Calu3 (cell line): ENCODE measurements at places on chromosomes 2 and 18. TPM values are rescaled to one million over a fixed set of nuclear protein-coding genes. Genes with fewer than 3 reads are reported as not detected.

Gene LAMA1
- not detected in 2 replicates for total RNA-seq

Gene SPHKAP
- total RNA-seq: not detected in 2 replicates

Gene KANSL3
- 39.6 and 43.9 TPM in 2 replicates for total RNA-seq

Gene CDH20
- total RNA-seq: not detected in 2 replicates

Gene ALPI
- not detected in 2 replicates for total RNA-seq

Gene PLGLB1
- total RNA-seq: 1.8 TPM in 1 of 2 replicates, not detected in the other

Gene NFATC1
- total RNA-seq: 2.8 and 5.9 TPM in 2 replicates

Gene M1AP
- not detected in 2 replicates for total RNA-seq

DNA sequence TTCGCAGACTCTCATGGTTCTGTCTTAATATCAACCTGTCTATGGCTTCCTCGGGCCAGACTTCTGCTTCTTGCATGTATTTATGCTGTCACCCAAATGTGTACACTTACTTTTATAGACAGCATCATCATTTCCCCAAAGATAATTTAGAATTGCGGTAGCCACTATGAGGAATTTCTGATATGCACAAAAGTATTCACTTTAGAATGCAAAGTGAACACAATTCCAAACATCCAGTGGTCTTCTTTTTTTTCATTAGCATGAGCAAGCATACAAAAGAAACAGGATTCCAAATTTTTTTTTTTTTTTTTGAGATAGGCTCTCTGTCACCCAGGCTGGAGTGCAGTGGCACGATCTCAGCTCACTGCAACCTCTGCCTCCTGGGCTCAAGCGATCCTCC, 21.0 kb upstream of the MCFD2 start:
- H3K36me3 ChIP-seq: peaks cover 12% of the 10 kb centered on the region
- H3K27me3 ChIP-seq: no peaks in the 10 kb centered on the region
- no peak overlapping the region for H3K27ac ChIP-seq
- H3K4me1 ChIP-seq: peaks cover 15% of the 10 kb centered on the region
- no peak for DNase-seq

DNA sequence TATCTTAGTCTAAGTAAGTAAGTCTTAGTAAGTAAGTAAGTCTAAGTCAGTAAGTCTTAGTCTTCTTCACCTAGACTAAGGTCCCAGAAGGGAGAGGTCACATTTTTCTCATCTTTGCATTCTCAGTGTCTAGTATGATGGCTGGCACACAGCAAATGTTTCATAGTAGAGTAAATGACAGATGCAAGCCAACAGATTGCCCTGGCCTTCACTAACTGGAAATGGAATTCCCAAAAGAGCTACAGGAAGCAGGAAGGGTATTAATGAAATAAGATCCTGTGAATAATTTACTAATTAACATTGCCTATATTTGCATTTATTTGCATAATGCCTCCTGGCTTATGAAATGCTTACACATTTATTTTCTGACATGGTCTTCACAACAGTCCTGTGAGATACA, 221.6 kb downstream of the RAD51AP2 start:
- H3K4me1 ChIP-seq: no peaks in the 10 kb centered on the region
- H3K36me3 ChIP-seq: no peaks in the 10 kb centered on the region
- no peak for DNase-seq
- H3K4me3 ChIP-seq: no peak overlapping the region
- H3K27ac ChIP-seq: no peak overlapping the region

DNA sequence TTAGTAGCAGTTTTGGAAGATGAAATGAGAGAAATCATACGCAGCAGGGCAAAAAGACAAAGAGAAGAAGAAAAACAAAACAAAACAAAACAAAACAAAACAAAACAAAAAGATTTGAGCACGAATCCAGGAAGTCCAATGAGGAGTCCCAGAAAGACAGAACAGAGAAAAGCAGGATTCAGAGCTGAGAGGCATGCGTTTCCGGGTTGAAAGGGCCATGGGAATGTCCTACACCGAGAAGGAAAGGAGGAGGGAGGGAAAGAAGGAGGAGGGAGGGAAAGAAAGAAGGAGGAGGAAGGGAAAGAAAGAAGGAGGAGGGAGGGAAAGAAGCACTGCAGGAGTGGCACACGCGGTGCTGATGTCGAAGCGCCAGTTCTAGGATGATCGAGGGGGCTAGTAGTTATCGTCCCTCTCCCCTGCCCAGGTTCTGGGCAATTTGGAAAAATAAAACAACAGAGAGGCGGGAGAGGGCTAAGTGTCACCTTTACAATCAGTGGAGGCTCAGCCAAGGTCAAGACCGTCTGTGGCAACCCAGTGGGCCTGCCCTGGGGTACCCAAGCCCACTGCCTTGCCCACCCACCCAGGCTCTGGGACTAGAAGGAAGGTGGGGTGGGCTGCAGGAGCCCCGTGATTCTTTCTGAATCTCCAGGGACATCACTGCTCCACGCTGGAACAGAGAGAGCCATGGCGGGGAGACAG, 68.4 kb downstream of the TWIST2 start:
- no peak overlapping the region for H3K27ac ChIP-seq
- no peaks in the 10 kb centered on the region for H3K4me1 ChIP-seq
- H3K36me3 ChIP-seq: no peaks in the 10 kb centered on the region

GRCh38 chr18:58793361-58793760, 71.3 kb upstream of the ZNF532 start:
- no peak for DNase-seq
- H3K27ac ChIP-seq: peak overlapping the region; percentile 27
- no peaks in the 10 kb centered on the region for H3K27me3 ChIP-seq
- peaks cover 24% of the 10 kb centered on the region for H3K36me3 ChIP-seq

GRCh38 chr2:226256709-226257376, 542.8 kb downstream of the IRS1 start:
- H3K36me3 ChIP-seq: no peaks in the 10 kb centered on the region
- H3K27ac ChIP-seq: peak overlapping the region; percentile 42
- no peaks in the 10 kb centered on the region for H3K27me3 ChIP-seq
- H3K4me1 ChIP-seq: peaks cover 7% of the 10 kb centered on the region
- no peak for DNase-seq

- H3K36me3 ChIP-seq: no peaks in the 10 kb centered on the region
- peaks cover 10% of the 10 kb centered on the region for H3K4me1 ChIP-seq
- no peak for DNase-seq
These were observed 65.1 kb upstream of the YWHAQ start for GRCh38 chr2:9695941-9696340.

- no peaks in the 10 kb centered on the region for H3K27me3 ChIP-seq
- H3K4me3 ChIP-seq: no peak overlapping the region
- H3K27ac ChIP-seq: no peak overlapping the region
- no peak for DNase-seq
- no peaks in the 10 kb centered on the region for H3K4me1 ChIP-seq
These were observed 45.7 kb downstream of the HDAC4 start for GRCh38 chr2:239355139-239355538.

- H3K27ac ChIP-seq: no peak overlapping the region
- H3K4me3 ChIP-seq: no peak overlapping the region
- H3K4me1 ChIP-seq: peaks cover 17% of the 10 kb centered on the region
- no peak for DNase-seq
- peaks cover 4% of the 10 kb centered on the region for H3K36me3 ChIP-seq
These were observed 30.6 kb downstream of the SPTBN1 start for GRCh38 chr2:54486766-54487165.

- peaks cover 10% of the 10 kb centered on the region for H3K4me1 ChIP-seq
- no peaks in the 10 kb centered on the region for H3K27me3 ChIP-seq
- no peak overlapping the region for H3K27ac ChIP-seq
- no peak for DNase-seq
These were observed 81.1 kb downstream of the LPIN1 start for GRCh38 chr2:11827547-11827946.

DNA sequence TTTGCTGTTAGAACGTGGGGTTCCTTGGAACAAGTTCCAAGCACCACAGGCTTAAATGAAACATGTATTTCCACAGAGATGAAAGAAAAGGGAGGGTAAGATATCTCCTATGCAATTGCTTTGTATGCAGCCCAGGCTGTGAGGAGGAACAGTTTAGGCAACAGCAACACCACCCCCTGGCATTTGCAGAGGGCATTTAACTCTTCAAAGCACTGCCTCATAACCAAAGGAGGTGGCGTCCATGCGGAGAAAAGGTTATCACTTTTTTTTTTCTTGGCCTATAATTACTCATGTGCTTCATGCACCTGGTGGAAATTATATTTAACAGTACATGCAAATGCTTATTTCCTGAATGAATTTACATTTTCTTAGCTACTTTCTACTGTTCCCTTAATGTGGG, 286.0 kb downstream of the LPIN1 start:
- H3K27me3 ChIP-seq: peaks cover 11% of the 10 kb centered on the region
- H3K4me1 ChIP-seq: peaks cover 9% of the 10 kb centered on the region
- H3K27ac ChIP-seq: no peak overlapping the region
- H3K4me3 ChIP-seq: no peak overlapping the region
- H3K36me3 ChIP-seq: no peaks in the 10 kb centered on the region
